PC-3 (cell line): ENCODE measurements at places on chromosomes 1 and 21.

- H3K27me3 ChIP-seq, result no peaks in the 10 kb centered on the region
- peak overlapping the region; percentile 47 for H3K27ac ChIP-seq
- H3K36me3 ChIP-seq, result no peaks in the 10 kb centered on the region
- H3K4me1 ChIP-seq, result peaks cover 20% of the 10 kb centered on the region
- no peak overlapping the region for H3K4me3 ChIP-seq
These were observed 98.4 kb upstream of the USP25 start for GRCh38 chr21:15631342-15631741.

DNA sequence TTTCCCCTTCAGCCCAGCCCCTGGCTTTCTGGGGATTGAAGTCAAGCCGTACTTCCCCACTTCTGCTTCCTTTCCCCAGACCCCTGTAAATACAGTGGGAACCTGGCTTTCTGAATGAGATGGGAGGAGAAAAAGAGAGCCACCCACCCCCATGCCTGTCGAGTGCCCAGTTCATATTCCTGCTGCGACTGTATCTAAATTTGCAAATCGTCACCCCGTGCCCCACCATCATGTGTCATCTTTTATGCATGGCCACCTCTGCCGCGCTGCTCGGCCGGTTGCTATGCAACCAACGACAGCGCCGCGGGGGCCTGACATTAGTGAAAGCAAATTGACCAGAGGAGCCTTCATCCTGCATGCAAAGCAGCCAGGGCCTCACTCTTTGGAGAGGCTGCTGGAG, 143.0 kb downstream of the ELAVL4 start:
- no peaks in the 10 kb centered on the region for H3K36me3 ChIP-seq
- no peak overlapping the region for H3K4me3 ChIP-seq
- H3K4me1 ChIP-seq, result peaks cover 13% of the 10 kb centered on the region; the same call in 1 of the 2 replicates
- H3K27ac ChIP-seq, result no peak overlapping the region

- no peaks in the 10 kb centered on the region for H3K27me3 ChIP-seq
- peaks cover 43% of the 10 kb centered on the region for H3K4me1 ChIP-seq
- peak; percentile 40 for DNase-seq
- peak overlapping the region; percentile 85 for H3K4me3 ChIP-seq
- no peaks in the 10 kb centered on the region for H3K36me3 ChIP-seq
These were observed 1.7 kb downstream of the CEP170 start for GRCh38 chr1:243253211-243253925.

- peaks cover 16% of the 10 kb centered on the region for H3K4me1 ChIP-seq
- H3K27me3 ChIP-seq, result no peaks in the 10 kb centered on the region
- no peak overlapping the region for H3K4me3 ChIP-seq
- no peak overlapping the region for H3K27ac ChIP-seq
- no peak for DNase-seq
These were observed 22.4 kb downstream of the ARMH1 start for GRCh38 chr1:44696789-44697345.
